ENCODE measurements at places on chromosomes 11 and 22.

DNA sequence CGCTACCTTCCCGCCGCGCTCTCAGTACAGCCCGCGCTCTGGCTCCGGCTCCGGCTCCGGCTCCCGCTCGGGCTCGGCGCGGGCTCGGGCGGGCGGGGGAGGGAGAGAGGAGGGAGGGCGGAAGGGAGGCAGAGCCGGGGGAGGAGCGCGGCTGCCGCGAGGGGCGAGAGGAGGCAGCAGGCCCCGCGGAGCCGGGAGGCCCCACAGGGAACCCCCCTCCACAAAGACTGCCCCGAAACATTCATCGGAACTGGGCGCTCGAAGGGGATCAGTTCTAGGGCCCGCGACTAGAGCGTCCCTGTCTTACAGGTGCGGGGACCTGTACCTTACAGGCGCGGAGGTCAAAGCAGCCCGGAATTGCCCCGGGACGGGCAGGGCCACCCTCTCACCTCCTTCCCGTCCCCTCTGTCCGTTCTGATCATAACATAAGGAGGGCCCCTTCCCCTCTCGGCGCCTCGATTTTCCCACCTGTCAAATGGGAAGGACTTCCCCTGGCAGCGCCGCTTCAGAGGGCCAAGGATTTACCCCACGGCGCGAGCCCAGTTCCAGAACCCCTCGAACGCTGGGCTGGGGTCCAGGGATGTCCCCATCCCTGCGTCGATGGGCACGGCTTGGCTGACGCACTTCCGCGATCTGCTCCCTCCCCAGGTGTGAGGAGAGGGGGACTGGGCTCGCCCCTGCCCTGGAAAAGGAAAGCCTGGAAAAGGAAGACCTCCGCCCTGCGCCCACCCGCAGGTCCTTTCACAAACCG lies at the start of gene SHISA8:
SHISA8 (minus strand) TSS at position 40 of the 751 bp plus-strand sequence. CDS start 407 bp downstream, outside the sequence.
- peak; percentile 67 for DNase-seq

GRCh38 chr22:20380486-20380885 lies 13.5 kb upstream of the ZNF74 start:
- no peak for DNase-seq

DNA sequence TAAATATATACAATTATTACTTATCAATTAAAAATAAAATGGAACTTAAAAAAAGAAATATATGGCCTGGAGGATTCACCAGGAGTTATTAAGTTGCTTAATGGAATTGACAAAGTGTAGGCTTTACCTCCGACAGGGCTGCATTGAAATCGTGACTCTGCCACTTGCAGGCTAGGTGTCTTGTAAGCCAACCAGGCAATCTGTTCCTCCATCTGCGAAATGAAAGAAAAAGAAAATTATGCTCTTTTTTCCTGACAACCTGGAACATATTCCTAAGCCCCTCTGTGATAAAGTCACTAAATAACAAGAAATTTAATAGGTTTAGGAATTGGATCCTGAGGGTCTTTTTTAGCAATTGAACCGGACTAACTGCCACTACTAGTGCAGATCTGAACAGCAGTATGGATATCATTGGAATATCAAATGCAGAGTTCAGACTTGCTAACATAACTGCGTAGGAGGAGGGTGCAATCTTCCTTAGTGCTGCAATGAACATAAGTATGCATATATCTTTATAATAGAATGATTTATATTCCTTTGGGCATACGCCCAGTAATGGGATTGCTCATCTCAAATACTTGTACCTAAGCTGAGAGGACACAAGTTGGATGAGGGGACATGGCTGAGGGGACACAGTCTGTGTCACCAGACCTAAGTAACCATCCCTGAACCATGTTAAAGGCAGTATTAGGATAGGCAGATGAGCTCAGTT lies 42.5 kb upstream of the CEP126 start:
- no peak for DNase-seq

DNA sequence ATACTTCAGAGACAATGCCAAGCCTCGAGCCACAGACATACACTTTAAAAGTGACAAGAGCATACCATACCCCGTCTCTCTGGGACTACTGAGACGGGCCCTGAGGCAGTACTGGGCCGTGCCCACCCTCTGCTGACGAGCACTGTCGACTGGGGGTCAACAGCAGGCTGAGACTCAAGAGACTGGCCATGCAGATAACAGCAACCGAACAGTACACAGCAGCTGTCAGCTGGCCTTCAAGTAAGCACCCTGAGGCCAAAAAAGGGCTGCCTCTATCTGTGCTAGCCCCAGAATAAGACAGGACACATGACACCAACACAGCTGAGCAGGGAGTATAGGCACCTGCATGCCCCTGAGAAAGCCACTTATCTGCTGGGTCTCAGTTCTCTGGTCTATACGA lies 18.9 kb upstream of the TMEM121B start:
- DNase-seq = no peak

GRCh38 chr11:104883342-104883741 lies 14.9 kb downstream of the CASP12 start:
- no peak for DNase-seq

GRCh38 chr11:102284008-102284407 lies 33.3 kb upstream of the BIRC3 start:
- no peak for DNase-seq

DNA sequence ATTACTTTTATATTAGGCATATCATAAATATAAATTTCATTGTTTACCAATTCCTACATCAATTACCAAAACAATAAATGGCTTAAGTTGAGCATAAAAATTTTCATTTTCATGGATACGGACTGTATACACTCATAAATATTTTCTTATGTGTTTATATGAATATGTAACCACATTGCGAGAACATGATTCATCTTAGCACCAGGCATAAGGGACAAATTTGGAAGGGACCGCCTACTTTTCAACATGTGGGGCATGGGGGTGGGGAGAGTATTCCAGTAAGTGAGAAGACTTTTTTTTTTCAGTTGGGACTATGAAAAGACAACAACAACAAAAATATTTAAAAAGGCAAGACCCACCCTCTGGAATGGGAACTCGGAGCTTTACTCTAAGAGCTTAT lies 296.1 kb downstream of the RAB38 start:
- DNase-seq = no peak

DNA sequence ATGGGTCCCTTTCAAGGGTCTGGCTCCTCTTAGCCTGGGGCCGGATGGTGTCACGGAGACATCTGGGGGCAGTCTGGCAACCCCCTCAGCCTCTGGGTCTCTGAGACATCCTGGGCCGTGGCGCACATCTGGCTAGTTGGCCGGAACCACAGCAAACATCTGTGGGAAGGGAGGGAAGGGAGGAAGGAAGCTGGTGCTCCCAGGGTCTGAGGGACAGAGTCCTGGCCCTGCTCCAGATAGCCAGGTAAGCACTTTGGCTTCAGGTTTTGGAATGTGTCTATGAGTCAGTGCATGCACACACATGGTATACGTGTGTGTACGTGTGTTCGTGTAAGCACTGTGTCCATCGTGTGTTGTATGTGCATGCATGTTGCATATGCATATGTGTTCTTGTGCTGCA lies 225.1 kb downstream of the MN1 start:
- DNase-seq = no peak

GRCh38 chr11:13666708-13667107 lies 1.8 kb upstream of the FAR1 start:
- DNase-seq = no peak

- peak; percentile 24 for DNase-seq
These were observed 1.0 kb downstream of the NUP98 start for GRCh38 chr11:3796346-3796745.

- DNase-seq = no peak
These were observed 497.0 kb upstream of the TENM4 start for GRCh38 chr11:79937676-79938334.

- DNase-seq = no peak
These were observed 4.5 kb upstream of the CREB3L1 start for GRCh38 chr11:46272816-46273427.

DNA sequence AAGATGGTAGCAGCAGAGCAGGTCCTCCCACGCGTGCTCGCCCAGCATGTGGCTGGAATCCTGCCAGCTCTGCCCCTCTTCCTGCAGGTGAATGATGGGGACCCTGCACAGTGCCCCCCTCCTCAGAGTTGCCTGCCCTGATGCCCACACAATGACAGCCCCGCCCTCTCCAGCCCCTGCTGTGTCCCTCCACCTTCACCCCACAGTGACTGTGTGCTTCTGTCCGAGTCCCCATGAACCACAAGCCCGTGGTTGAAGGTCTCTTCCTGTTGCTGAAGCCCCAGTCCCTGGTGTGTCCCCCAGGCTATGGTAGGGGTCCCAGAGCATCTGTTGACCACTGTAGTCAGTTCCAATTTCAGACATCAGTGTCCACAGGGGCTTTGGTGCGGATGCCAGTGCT lies 71.0 kb downstream of the BRD1 start:
- no peak for DNase-seq

DNA sequence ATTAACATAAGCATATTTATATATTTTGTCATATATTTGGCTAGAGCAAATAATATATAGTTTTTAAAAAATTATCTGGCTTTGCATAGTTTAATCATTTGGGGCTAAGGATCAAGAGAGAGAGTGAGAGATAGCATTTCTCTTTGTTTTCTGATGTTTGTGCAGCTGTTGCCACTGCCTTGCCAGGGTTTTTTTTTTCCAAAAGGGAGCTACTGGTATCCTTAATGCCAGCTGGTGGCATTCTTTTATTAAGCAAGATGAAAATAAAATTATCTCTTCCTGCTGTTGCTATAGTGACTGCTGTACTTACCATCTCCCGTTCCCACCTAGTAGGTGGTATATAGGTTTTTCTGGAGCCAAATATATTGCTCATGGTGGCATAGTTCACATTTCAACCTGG lies 793.3 kb upstream of the ARHGAP42 start:
- no peak for DNase-seq

DNA sequence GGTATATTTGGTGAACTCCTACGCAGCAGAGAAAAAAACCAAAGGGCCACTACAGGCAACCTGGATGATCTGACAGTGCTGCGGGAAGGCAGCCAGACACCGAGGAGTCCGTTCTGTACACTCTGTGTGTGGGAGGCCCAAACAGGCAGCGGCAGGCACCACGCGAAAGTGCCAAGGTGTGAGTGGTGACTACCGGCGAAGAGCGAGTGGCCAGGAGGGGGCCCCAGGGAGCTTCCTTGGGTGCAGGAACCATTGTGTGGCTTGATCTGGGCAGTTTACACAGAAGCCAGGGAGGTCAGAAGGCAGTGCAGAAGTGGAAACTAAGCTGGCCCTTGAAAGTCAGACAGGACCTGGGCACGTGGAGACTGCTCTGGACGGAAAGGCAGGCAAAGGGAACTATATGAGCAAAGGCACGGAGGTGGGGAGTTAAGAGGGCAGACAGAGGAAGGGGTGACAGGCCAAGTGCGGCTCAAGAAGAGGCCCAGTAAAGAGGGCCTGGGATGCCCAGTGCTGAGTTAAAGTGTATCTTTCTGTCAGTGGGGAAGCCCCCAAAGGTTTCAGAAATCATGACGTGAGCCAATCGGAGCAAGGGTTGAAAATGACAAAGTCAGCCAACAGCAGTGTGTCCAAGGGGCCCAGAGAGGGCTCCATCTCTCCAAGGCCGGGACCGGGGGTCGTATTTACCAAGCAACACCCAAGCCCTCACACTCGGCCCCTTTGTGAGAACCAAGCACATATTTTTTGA lies 10.6 kb downstream of the TMEM184B start:
- DNase-seq = peak; percentile 65

Measured in CD4-positive, alpha-beta T cell (primary cell).